Central memory CD4-positive, alpha-beta T cell (primary cell): ENCODE measurements at places on chromosomes 1 and 21.

DNA sequence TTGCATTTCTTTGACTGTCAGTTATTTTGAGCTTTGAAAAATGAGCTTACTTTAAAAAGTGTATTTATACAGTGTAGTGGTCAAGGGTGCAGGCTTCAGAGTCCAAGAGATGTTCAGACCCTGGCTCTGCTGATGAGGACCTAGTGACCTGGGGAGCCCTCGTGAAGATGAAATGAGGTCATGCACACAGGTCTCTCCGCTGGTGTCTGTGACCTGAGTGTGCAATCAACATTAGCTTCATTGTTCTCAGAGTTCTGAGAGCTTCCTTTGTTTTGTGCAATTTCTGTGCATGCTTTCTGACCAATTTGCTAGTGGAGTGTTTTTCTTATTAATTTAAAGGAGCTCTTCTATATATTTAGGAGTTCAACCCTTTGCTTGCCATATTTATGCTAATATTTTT lies 71.3 kb downstream of the RIPK4 start:
- DNase-seq = no peak

DNA sequence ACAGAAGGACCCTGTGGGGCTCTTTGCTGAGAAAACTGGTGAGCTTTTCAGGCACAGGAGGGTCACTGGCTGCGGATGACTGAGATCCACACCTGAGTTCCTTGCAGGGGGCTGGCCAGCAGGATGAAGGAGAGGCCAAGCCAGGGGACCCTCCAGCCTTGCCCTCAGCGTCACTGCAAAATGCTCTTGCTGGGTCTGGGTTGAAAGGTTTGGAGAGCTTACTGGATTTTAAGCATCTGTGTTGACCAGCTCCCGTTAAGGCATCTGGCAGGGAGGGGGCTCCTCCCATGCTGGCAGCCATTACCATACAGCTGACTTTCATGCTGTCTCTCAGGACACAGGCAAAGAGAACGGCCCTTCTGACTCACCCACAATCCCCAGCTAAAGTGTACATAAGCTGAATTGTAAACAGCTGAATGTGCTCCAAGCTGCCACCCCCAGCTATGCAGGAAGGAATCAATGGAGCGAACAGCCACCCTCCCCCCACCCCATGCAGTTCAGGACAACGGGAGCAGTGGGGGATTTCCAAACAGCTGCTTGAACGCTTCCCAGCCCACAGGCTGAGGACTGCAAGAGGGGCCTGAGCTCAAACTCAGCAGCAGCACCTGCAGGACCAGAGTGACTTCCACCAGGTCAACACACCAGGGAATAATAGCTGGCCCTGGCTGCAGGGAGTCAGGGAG lies 21.3 kb upstream of the A3GALT2 start:
- no peak for DNase-seq

DNA sequence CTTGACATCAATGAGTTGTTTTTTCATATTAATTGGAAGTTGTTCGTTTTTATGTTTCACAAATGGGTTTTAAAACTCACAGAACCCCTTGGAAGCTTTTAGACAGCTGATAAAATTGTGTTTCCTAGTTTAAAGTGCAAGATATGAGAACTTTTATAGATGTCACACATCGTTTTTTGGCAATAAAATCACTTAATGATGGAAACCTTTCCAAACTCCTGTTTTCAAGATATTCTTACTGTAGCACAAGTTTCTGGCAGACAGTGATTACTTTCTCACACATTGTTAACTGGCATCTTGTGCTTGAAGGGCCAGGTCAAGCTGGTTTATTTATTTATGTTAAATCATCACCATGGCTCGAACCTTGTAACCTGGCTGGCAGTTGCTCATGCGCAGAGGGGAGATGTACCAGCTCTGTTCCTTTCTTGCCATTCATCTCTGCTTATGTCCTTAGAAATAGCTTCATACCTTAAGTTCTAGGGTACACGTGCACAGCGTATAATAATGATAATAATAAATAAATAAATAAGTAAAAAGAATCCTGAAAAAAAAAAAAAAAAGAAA lies 10.2 kb upstream of the RCAN1 start:
- no peak for DNase-seq

- no peak for DNase-seq
These were observed 7.8 kb upstream of the PRXL2B start for GRCh38 chr1:2578758-2579118.

DNA sequence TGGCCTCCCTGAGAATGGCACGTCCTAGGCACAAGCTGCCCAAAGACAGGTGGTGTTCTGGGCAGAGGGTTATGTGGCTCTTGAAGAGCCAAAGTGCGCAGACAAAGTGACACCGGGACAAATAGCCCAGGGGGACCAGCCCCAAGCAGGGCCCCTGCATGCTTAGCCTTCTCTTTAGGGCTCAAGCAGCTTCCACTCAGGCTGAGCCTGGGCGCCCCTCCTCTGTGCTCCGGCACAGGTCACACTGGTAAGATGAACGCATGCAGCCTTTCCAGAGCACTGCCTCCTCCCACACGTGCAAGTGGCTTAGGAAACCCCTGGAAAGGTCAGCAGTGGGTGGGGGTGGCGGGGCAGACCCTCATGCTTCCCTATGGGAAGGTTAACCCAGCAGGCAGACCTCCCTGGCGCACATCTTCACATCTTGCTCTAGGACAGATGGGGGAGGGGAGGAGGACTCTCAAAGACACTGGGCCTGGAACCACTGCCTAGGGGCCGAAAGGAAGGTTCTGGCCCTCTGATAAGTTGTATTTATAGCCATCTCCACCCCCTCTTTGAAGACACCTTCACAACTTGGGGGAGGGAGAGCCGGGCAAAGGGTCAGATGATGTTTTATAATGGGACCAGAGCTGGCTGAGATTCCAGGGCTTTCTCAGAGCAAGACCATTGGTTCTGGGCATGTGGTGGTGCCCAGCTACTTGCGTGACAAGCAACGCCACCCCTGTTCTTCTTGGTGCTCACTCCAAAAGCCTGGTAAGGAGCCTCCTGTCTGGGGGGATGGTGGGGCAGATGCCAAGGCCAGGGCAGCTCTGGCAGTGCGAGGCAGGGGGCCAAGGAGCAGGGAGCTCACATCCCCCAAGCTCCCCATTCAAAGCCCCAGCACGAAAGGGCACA lies 5.5 kb downstream of the KLHL21 start:
- no peak for DNase-seq

DNA sequence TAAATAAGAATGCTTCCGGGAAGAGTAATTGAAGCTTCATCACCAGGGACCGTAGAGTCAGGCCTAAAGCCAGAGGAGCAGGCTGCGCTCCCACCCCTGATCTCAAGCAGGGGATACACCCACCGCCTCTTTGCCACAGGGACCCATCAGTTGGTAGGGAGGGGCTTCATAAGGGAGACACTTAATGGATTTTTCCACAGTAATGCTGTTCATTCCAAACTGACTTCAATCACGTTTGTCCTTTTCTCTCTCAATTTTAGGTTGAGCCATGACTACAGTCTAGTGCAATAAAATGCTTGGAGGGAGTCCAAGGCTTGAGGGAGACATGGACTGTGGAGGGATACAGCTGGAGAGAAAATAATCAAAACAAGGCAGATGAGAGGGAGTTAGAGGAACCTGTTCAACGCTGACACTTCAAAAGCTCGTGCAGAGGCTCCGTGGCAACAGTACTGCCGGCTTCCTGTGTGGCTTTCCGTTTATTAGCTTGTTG lies 111.5 kb downstream of the SEC16B start:
- DNase-seq = no peak

DNA sequence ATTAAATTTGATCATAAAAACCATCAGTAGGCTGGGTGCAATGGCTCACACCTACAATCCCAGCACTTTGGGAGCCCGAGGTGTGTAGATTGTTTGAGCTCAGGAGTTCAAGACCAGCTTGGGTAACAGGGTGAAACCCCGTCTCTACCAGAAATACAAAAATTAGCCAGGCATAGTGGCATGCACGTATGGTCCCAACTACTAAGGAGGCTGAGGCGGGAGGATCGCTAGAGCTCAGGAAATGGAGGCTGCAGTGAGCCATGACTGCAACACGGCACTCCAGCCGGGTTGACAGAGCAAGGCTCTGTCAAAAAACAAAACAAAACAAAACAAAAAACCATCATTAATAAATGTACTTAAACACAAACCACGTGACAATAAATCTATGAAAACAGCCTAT lies 61.0 kb downstream of the ARID4B start:
- DNase-seq = no peak

GRCh38 chr1:158249646-158250045 lies 4.6 kb upstream of the CD1A start:
- DNase-seq = no peak

DNA sequence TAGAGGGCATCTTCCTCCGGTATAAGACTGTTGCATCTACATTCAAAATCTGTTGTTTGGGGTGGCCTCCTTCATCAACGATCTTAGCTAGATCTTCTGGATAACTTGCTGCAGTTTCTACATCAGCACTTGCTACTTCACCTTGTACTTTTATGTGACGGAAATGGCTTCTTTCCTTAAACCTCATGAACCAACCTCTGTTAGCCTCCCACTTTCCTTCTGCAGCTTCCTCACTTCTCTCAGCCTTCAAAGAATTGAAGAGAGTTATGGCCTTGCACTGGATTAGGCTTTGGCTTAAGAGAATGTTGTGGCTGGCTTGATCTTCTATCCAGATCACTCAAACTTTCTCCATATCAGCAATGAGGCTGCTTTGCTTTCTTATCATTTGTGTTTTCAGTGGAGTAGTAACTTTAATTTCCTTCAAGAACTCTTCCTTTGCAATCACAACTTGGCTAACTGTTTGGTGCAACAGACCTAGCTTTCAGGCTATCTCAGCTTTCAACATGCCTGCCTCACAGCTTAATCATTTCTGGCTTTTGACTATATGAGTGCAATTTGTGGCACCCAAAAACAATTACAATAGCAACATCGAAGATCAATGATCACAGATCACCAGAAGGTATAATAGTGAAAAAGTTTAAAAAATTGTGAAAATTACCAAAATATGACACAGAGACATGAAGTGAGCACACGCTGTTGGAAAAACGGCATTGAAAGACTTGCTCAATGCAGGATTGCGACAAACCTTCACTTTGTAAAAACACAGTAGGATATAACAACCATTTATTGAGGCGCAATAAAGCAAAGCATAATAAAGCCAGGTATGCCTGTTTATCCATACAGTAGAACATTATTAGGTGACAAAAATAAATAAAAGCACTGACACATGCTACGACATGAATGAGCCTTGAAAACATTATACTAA lies 56.7 kb upstream of the GFI1 start:
- no peak for DNase-seq

DNA sequence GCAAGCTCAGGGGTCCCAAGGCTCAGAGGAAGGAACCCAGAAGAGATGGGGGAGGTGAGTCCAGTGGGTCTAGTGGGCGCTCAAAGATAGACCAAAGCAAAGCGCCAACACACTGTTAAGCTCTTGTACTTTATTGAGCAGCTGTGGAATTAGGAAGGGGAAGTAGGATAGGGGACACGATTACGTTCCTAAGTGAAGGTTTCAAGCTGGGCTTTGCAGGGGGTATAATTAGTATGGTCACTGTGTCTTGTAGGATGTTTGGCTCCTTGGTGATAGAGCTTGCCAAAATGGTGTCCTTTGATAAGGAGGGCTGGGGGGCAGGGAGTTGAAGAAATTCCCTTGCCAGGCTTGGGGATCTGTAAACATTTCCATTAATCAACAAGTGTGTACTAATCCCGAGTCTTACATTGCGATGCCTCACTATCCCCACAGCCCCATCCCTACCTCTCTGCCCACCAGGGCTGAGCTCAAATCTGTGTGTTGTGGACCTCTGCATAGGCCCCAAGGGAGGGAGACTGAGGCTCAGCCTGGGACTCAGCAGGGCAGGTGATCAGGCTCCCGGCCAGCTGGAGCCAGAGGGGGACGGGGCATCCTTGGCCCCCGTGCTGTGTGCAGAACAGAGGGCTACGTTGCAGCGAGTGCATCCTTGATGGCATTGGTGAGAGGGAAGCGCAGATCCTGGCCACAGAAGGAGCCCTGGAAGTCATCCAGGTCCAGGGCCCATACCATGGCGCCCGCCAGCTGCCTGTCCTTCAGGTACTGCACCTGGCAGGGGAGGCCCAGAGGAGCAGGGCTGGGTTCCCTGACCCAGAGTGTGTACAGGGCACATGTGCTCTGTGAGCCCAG lies 3.4 kb upstream of the MYBPH start:
- no peak for DNase-seq

GRCh38 chr1:55685560-55685959 lies 470.4 kb upstream of the USP24 start:
- no peak for DNase-seq

- DNase-seq = no peak
These were observed 37.5 kb upstream of the HHAT start for GRCh38 chr1:210291081-210291764.

DNA sequence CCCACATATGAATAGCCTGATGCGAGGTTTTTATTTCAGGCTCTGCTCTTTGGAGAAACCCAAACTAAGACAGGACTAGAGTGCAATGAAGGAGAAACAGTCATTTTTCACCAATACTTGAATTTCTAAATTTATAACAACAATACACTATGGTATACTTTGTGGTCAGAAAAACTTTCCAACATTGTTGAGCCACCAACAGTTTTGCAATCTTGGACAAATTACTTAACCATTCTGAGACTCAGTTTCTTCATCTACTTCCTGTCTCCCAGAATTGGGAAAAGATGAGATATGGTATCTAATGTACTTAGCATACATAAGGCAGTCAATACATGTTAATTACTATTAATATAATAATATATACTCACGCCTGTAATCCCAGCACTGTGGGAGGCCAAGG lies 519.8 kb upstream of the PLXNA2 start:
- no peak for DNase-seq

- no peak for DNase-seq
These were observed at the start of gene SLC5A9 for GRCh38 chr1:48222501-48223242. Gene SLC5A9, plus strand, starts transcription at chr1:48222716. Its CDS starts 21 bp downstream, at chr1:48222737.

DNA sequence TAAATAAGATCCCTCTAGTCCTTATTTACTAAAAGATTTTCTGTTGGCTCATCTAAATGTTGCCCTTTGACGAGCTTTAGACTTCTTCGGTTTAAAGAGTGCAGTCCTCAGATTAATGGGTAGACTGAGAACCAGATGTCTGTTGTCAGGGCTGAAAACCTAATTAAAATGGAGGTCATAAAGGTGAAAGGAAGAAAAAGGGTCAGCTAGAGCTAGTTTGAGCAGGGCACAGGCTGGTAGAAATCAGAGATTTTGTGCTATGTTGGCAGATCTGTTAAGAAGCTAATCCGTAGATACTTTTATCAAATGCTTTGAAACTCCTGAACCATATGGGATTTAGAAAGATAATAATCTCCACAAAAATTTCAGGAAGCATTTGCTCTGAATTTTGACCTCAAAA lies 959.0 kb downstream of the PLA2G4A start:
- DNase-seq = no peak

DNA sequence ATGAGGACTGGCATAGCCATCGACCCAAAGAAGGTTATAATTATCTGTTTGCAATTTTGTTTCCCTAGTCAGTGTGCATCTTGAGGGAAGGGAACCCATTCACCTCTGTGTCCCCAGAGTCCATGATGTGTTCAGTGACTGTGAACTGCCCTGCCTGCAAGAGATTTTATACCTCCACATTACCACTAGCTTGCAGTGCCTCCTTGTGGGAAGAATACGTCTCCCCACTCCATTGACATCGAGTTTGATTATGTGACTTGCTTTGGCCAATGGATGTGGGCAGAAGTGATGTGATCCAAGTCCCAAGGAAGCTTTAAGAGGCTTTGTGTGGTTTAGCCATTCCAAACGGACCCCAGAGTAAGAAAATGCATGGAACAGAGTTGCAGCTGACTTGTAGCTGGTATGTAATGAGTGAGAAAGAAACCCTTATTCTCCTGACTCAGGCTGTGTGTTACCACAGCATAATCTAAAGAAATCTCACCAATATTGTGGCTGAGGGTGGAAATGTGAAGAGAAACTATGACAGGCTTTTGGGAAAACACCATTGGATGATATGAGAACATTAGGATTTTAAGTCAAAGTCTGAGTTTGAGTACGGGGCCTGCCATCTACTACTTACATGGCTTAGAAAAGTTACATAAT lies 47.8 kb upstream of the NRDC start:
- no peak for DNase-seq
